Fibroblast of skin of right quadriceps (primary cell): ENCODE measurements at places on chromosomes 2 and 18.

DNA sequence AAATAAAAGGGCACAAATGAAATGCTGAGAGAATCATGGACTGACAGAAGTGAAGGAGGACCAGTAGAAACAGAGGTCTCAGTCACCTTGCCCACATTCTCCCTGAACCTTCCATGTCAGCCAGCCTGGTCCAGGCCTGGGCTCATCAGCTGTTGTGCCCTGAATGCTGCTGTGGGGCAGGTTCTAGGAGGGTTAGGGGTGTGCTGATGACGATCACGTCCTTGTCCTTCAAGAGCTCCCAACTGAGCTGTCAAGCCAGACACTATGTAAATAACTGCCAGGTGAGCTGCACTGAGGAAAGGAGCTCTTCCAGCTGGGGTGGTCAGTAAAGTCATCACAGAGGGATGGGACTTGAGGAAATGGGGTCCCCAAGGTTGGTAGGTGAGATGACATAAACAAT lies 156.5 kb downstream of the SMAD2 start:
- DNase-seq: no peak

DNA sequence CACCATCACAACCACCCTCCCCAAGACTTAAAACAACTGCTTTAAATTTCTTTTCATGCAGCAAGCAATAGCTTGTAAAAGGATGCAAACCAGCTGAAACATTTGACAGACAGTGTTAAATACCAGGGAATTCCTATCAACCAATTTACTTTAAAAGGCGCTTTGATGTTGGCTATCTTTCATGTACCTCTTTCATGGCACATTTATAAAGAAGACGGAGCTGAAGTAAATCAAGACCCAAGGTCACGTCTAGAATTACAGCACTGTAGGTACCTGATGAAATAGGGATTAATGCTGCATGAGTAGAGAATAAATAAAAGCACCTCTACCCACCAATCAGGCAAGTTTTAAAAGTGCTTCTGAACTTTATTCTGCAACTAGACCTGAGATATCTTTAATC lies 78.9 kb downstream of the SRBD1 start:
- DNase-seq: no peak

DNA sequence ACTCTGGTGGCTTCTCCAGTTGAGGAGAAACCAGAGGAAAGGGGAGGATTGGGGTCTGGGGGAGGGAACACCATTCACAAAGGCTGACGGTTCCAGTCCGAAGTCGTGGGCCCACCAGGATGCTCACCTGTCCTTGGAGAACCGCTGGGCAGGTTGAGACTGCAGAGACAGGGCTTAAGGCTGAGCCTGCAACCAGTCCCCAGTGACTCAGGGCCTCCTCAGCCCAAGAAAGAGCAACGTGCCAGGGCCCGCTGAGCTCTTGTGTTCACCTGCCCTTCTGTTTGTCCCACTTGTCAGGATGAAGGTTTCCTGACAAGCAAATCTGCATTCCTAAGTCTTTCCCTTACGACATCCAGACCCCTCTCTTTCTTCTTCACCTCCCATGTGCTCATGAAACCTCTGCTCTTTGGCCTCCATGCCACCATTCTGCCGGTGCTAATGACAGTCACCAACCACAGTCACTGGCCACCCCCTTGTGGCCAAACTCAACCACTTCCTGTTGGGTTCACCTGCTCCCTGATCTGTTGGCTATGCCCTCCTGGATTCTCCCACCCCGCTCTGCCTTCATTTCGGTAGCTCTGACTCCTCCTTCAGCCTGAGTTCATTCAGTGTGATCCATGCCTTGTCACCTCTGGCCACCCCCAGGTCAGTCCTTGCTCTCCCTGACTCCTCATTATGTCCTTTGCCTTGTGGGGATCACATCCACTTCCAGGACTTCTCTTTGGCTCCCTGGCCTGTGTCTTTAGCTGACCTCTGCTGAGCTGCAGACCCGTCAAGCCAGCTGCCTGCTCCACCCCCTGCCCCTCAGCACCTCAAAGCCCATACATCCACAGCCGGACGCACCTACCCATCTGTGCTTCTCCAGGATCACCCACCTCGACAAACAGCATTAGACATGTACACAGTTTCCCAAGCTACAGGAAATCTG lies 17.6 kb downstream of the EMX1 start:
- no peak for DNase-seq

GRCh38 chr2:32697156-32697555 lies 69.3 kb downstream of the TTC27 start:
- peak; percentile 80 for DNase-seq

GRCh38 chr2:233816771-233817170 lies 37.6 kb downstream of the HJURP start:
- no peak for DNase-seq

- DNase-seq: no peak
These were observed 1293.6 kb upstream of the ZEB2 start for GRCh38 chr2:145813481-145813880.

DNA sequence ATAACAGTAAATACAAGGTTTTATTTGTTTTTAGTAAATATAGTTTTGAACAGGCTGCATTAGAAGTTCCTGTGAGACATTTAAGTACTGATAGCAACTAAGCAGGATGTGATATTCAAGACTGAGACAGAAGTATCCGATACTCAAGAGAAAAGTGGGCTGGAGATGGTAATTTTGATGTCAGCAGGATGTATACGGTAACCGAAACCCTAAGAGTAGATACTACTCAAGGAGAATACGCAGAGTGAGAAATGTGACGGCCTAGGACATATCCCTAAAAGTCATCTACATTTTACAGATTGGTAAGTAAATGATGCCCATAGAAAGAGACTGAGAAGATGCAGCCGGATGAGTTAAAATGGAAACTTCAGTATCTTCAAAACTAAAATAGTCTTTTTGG lies 115.4 kb downstream of the GORASP2 start:
- no peak for DNase-seq

GRCh38 chr2:191790737-191791136 lies 56.2 kb downstream of the CAVIN2 start:
- peak; percentile 10 for DNase-seq

DNA sequence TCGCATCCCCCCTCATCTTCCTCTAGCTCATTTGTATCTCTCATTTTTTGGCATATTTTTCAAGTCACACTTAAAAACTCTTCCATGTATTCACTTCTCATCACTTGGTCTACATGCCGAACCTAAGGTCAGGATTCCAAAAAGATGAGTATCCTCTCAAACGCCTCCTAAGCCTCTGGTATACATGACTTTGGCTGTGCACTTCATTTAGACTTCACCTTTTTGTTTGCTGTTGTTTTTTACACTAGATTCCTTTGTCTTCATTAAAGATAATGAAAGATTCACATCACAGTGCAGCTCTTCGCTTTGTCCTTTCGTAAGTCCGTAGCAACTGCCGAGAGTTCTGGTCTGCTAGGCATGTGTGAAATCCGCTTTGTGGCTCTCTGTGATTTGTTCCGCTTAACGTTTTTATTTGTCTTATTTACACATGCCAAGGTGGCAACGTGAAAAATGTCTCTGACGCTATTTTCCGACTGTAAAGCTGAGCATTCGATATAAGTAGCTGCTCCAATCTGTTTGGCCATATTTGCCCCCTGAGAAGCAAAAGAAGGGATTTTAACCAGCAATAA lies 17.7 kb downstream of the RND3 start:
- peak; percentile 21 for DNase-seq

DNA sequence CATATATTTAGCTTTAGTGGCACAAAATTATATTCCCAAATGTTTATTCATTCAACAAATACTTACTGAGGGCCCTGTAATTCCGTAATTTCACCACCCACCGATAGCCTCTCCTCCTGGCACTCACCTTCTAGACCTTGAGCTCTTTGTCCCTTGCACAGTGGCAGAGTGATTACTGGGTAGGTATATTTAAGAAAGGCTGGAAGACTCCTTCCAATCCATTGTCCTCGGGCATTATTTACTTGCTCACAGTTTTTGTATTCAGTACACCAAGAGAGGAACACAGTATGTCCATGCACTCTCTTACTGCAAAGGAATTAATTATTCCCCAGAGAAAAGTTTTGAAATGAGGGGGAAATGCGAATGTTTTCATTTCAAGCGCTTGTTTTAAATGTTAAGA lies 1.1 kb upstream of the CDCA7 start:
- DNase-seq: no peak

DNA sequence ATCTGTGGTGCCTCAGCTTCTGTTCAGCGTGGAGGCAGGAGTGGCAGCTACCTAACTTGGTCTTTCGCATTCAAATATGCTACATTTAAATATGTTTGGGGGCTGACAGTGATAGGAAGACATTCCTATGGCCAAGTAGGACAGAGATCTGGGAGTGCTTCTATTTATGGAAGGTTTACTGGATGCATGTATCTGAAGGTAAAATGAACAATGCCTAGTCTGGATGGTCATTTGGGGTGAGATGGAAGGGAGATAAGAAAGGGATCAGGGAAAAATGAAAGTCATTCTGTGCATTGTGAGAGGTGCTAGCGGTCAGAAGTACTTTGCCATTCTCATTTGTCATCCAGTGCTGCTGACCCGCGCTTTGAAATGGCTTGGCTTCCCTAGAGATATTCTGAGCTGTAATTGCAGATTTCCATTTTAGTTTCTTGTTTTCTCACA lies 300.9 kb upstream of the FBXO11 start:
- DNase-seq: no peak

- no peak for DNase-seq
These were observed 24.2 kb downstream of the BCL11A start for GRCh38 chr2:60529136-60529784.

- no peak for DNase-seq
These were observed 29.8 kb upstream of the GALM start for GRCh38 chr2:38636069-38636468.

GRCh38 chr2:189150033-189150432 lies 29.5 kb downstream of the COL5A2 start:
- peak; percentile 85 for DNase-seq

GRCh38 chr2:240685771-240686371 lies 3.2 kb upstream of the AQP12B start:
- DNase-seq: no peak

- DNase-seq: no peak
These were observed 9.2 kb downstream of the HTRA2 start for GRCh38 chr2:74538881-74539339.

- no peak for DNase-seq
These were observed 40.5 kb downstream of the MYO7B start for GRCh38 chr2:127575941-127576432.

DNA sequence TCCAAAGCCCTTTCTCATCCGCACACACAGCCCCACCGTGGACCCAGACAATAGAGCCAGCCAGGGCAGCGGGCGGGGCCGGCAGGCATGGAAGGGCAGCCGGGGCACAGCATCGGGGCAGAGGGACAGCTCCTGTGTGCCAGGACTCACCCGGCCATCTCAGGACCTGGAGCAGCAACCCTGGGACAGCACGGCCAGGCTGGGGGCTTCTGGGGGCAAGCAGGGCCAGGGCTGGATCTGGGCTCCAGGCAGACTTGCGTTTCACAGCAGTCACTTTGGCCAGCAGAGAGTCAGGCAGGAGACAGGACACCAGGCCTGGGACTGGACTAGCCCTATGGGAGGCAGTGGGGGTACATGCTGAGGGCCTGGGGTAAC lies 15.5 kb downstream of the ANO7 start:
- DNase-seq: no peak

- no peak for DNase-seq
These were observed 47.1 kb upstream of the IGFBP5 start for GRCh38 chr2:216742411-216742810.

DNA sequence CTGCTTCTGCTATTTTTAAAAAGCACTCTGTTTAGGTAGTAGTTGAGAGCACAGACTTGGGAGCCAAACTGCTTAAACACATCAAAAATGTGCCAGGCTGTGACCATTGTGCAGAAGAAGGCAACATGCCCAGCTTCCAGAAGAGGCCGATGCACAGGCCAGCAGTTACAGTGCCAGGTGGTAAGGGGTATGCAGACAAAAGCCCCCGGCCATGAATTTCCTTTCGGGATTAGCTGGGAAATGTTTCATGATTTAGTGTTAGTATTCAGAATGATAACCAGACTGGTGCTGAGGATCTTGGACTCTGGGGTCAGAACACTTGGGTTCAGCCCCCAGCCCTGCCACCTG lies 40.0 kb upstream of the ATG16L1 start:
- DNase-seq: no peak

DNA sequence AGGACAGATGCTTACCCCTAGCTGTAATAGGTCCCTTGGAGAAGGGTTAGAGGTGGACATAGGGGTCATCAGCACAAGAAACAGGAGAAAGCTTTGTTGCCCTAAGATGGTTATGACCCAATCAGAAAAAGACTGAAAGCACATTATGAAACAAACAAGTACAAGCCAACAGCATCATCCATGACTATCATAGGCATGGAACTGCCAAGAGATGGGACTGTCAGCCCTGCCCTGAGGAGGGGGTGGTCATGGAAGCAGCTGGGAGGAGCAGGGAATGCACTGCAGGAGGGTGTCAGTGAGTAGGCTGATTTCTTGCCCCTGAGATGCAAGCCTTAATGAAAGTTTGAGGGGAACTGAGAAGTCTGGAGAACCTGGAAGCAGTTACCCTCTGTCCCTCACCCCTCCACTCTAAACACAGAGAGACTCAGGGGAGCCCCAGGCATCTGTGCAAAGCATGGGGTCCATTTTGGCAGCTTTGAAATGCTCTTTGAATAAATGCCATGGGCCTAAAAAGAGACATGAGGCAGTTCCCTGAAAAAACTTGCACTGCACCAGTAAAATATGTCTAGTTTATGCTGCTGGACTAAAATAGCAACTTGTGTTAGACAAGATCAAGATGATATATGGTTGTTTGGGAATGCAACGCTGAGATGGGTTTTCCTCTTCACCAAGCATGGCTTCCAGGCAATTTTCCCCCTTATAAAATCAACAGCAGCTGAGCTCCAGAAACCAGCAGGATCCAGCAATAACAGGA lies 122.7 kb upstream of the ZFP36L2 start:
- DNase-seq: peak; percentile 86

DNA sequence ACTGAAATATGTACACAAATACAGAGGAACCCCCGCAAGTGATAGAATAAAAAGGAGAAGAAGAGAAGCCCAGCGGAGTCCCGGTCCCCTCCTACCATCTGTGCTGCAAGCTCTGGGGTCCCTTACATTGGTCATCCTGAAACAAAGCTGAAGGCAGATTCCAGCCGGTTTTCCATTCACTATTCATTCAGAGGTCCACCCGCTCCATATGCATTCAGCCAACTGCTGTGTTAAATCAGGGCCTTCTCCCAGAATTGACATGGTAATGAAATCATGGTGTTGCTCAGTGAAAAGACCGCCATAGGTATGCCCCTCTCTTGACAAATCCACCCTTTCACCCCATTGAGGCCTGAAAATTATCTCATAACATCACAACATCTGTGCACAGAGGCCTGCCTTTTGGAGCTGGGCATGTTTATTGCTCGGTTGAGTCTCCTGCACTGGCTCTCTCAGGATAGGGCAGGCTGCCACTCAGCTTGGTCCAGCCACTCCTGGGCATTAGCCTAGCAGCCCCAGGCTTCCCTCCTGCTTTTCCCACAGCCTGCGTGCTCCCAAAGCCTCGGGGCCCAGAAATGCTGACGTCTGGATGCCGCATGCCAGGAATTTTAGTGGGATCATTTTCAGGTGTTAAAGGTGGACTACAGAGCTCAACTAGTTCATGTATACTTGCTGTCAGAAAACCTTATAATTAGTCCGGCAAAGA lies 39.3 kb upstream of the ID2 start:
- DNase-seq: no peak

GRCh38 chr2:167249197-167249596 lies 360.9 kb downstream of the XIRP2 start:
- no peak for DNase-seq
